ENCODE measurements at places on chromosomes 7 and 10.

- no peak for DNase-seq
Observed at GRCh38 chr10:105656856-105657255, 1015.8 kb downstream of the SORCS3 start.

DNA sequence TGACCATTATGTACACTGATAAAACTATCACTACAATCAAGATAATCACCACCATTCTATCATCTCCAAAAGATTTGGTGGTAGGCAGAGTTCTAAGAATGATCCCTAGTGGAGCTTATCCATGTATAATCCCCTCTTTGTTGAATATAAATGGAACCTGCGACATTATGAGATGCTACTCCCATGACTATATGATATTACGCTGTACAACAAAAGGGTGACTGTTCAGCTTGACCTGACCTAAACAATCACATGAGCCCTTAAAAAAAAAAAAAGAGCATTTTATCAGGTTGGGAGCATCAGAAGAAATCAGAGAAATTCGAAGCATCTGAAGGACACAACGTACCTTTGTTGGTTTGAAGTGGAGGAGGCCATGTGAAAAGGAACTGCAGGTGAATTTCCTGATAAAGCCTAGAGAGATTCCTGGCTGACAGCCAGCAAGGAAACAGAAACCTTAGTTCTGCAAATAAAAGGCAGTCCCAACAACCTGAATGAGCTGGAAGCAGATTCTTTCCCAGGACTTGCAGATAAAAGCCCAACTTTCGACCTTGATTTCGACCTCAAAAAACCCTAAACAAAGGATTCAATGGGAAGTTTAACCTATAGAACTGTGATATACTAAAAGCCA, 270.7 kb downstream of the ADRA2A start:
- DNase-seq = no peak

GRCh38 chr7:139603282-139603681, 79.8 kb downstream of the CLEC2L start:
- no peak for DNase-seq

GRCh38 chr7:31106303-31107105, 54.4 kb downstream of the ADCYAP1R1 start:
- DNase-seq = peak; percentile 19

- DNase-seq = peak; percentile 8
Observed at GRCh38 chr7:74722153-74722552, 51.7 kb upstream of the NCF1 start.

DNA sequence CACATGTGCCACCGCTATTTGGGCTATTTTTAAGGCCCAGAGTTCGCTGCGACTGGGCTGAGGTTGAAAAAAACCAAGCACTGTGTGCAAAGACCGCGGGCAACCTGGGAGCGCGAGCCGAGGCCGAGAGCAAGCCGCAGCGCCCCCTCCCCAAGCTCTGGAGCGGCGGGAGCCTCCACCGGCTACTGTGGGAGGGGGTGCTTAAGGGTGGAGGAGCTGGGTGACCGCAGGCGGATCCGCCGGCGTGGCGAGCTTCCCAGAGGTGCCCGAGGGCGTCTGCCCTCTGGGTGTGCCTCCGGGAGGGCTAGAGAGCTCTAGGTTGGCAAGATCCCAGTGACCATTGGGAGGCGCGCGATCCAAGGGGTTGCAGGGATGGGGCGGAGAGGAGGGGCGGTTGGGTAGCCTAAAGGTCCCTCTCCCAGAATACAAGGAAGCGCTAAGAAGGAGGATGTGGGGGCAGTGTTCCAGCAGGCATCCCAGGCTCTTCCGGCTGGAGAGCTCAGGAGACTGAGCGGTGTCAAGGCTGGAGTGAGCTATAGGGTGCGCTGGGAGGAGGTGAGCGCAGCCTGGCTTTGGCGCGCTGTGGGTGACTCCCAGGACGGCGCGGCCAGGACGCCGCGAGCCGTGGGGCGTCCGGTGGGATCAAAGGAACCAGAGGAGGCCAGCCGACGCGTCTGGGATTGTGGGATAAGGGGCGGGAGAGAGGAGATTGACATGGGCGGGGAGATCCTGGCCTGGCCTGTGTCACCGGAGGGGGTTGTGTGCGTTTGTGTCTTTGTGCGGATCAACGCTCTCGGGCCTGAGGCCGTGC, 8.0 kb downstream of the DLX5 start:
- peak; percentile 53 for DNase-seq

- DNase-seq = no peak
Observed at GRCh38 chr10:3926675-3927525, 141.9 kb upstream of the KLF6 start.

DNA sequence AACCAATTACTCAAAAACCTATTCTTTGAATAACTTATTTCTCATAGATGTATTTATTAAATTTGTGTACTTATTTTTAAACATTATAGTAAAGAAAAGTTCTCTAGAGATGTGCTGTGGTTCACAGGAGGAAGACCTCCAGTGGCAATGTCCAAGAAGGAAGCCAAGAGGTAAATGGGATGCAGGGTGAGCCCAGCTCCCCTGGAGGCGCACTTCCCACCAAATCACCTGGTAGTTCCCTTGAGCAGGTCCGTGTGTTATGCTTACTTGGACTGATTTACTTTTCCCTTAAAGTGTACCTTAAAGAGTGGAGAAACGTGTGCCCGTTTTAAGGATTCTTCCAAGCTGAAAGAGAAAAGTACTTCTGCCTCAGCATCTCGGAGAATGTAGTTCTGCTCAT, 55.3 kb downstream of the PAXIP1 start:
- DNase-seq = peak; percentile 12

GRCh38 chr10:28171468-28172222, 131.2 kb downstream of the MPP7 start:
- DNase-seq = no peak

- no peak for DNase-seq
Observed at GRCh38 chr10:121481180-121481579, 117.1 kb downstream of the FGFR2 start.

DNA sequence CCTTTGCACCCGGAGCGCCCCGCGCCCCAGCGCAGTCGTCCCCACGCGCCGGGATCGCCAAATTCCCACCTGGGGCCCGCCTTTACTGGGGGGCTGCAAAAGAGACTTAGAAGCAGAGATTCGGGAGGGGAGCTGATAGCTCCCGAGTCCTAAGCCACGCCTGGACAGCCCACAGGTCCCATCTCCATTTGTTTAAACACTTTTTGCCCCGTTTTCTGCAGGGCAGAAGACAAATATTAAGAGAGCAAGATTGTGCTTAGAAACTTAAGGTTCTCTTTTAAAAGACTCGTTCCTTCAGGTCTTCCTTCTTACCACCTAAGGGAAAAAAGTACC, 299.1 kb upstream of the NFE2L3 start:
- DNase-seq = no peak

DNA sequence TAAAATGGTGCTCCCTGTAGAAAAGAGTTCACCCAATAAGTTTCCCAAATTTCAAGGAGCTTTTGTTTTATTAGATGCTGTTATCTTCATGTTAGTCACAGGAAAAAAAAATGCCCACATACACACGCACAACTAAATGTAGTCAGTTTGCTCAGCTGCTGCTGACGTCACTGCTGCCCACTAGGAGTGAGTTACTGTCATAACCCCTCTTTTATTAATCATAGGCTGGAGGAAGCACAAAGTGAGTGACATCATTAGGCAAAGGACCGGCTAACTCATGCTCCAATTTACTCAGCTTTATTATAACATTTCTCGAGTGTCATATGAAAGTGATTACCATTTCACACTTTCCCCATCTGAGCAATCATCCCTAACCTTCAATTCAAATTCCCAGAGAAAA, 6.7 kb upstream of the INHBA start:
- DNase-seq = no peak

GRCh38 chr10:93063144-93063976, 2.8 kb downstream of the CYP26C1 start:
- DNase-seq = no peak

- DNase-seq = peak; percentile 12
Observed at GRCh38 chr7:2033586-2034135, 199.1 kb downstream of the MAD1L1 start.

GRCh38 chr7:149790146-149790548, 16.8 kb upstream of the ZNF467 start:
- DNase-seq = no peak

All from Caco-2 (cell line).